ENCODE measurements at places on chromosomes 2 and 18.

DNA sequence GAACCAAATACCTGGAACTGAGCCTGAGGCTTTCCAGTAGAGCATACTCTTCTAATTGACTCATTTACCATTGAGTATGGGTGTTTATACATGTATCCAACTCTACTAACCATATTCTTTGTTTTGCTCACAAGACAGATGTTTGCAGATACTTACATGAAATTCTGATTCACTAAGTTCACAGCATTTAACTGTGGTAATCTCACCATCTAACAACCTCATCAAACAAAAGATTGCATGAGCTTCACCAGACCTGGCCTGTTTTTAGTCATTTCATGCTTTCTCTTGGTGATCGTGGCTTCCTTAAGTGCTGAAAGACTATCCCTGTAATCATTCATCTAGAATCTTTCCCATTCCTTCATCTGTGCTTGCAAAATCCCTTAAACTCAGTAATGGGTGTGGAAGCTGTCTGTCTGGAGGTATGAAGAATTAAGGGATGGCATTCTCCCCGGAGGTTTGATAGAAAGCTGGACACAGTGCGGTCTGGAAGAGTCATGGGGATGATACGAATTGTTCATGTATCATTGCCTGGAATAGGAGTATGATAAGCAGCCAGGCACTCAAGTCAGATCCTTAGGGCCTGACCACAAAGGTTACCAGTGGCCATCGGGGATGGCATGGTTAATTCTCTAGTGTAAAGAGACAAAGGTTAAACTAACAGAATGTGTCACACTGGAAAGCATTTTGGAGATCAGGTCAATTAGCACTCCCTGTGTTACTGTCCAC lies 42.0 kb upstream of the IL1R1 start:
- no peak for DNase-seq

GRCh38 chr2:20633794-20634506 lies 16.9 kb downstream of the HS1BP3 start:
- DNase-seq, result no peak

DNA sequence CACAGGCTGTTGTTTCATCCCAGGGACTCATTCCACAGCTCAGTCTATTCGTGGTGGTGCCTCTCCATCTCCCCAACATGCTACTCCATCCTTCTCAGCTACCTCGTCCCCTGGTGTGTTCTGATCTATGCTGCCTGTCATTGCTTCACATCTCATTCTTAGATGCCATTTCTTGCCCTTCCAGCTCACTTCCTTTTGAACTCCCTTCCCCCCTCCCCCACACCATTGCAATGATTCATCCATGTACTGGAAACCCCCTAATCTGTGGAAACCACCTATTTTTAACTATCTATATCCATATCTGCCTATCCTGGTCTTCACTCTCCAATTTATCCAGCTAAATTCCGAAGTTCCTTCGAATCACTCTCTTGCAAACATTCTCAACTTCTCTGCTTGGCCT lies 65.7 kb upstream of the PARD3B start:
- DNase-seq, result no peak

DNA sequence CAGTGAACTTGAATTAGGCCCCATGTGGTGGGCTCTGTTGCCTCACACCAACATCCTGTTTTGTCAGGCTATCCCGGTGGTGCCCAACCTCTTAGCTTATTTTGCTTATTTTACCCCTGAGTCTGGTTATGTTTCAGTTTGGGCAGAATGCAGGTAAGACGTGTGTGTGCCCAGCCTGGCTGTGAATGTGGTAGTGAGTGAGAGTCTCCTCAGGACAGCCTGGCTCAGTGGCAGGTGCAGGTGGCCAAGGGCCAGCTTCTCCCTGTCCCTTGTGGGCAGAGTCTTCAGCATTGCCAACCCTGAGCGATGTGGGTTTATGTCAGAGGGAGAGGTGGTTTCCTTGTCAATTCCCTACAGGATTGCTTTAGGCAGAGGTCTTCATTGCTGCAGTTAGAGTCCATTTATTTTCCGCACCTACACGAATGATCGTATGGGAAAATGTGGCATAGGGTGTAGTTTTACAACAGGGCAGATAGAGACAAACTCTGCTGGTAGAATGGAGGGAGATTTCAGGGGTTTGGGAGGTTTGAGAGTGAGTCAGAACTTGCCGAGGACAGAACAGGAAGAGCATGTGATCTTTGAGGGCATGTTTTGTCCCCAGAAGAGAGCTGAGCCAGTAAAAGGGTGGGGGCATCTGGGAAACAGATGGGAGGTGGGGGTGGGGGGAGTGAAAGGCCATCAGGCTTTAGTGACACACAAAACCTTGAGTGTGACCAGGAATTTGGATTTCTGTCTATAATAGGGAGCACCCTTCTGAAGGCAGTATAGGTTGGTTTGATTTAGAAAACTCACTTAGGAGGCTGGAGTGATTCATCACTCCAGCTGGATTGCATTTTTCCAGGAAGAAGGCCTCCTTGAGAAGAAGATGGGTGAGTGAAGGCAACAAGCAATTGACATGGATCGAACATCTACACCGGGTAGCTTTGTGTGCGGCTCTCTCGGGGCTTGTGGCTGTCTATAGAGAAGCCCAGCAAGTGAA lies 156.2 kb upstream of the CELF4 start:
- DNase-seq, result no peak

- no peak for DNase-seq
Measured at GRCh38 chr2:73697606-73698005, 39.5 kb downstream of the TPRKB start.

GRCh38 chr2:145184741-145185651 lies 665.1 kb upstream of the ZEB2 start:
- no peak for DNase-seq

GRCh38 chr18:79941473-79942119 lies 9.9 kb downstream of the SLC66A2 start:
- no peak for DNase-seq

- no peak for DNase-seq
Measured at GRCh38 chr18:1037776-1038175, 133.1 kb downstream of the ADCYAP1 start.

DNA sequence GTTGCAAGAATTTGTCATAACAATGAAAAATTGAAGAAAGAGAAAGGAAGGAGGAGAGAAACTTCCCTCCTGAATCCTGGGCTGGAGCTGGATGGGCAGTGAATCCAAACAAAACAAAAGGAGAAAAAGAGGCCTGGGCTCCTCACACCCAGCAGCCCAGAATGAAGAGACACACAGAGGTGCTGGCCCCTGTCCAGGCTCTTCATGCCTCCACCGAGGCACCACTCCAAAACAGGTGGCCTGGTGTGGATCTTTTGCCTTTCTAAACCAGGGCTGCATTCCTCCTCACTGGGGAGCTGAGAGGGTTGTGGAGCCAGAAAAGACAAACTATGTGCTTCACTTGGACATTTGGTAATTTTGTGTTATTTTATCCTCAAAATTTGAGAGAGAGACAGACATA lies 76.0 kb downstream of the FAM124B start:
- no peak for DNase-seq

DNA sequence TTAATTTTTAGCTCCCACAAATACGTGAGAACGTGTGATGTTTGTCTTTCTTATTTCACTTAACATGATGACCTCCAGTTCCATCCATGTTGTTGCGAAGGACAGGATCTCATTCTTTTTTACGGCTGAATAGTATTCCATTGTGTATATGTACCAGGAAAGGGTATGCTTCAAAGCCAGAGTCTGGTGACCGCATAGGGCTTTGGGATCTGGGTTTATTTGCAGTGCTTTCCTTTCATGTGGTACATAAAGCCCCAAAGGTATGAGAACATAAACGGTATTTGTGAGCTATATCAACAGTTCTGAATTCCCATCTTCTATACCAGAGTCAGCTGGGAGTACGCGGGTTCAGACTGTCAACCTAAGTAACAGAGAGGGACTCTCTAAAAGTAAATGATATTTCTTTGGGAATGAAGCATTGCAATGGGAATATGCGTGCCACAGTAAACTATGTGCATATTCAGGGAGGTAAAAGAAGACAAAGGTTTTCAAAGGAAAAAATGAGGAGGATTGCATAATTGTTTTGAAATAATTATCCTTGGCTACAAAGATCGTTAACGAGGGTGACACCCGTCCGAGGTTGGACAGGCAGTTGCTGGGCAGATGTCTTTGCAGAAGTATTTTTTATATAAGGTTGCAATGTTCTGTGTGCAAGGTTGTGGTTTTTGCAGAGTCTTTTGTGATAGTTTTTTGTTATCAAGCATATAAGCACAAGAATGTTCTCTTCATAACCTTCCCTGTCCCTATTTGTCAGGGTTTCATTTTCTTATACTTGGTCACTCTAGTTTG lies 24.4 kb downstream of the CRYGD start:
- DNase-seq, result no peak

DNA sequence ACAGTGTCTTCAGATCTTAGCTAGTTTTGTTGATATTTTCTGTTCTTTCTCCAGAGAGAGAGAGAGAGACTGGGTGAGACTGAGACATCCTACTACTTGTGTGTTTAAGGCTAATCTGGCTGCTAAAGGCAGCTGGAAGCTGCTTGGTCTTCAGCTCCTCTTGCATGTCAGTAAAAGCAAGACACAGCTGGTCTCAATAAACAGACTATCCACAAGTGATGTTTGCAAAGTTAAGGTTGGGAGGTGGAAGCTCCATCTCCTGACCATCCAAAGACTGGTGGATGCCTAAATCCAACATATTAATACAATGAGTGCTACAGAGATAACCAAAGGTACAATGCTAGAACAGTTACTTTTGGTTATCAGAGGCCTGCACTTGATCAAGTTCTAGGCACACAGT lies 17.8 kb downstream of the ERFE start:
- no peak for DNase-seq

All from stimulated activated CD8-positive, alpha-beta memory T cell treated with anti-CD3 and anti-CD28 coated beads, Interleukin-4, amount 100 ng/mL, for 1 hour (primary cell).